SK-N-SH (cell line): ENCODE measurements at places on chromosomes 6 and 20. TPM values are rescaled to one million over a fixed set of nuclear protein-coding genes. Genes with fewer than 3 reads are reported as not detected.
A peak's percentile ranks its signal among the peaks of the same experiment; 100 is the strongest.

DNA sequence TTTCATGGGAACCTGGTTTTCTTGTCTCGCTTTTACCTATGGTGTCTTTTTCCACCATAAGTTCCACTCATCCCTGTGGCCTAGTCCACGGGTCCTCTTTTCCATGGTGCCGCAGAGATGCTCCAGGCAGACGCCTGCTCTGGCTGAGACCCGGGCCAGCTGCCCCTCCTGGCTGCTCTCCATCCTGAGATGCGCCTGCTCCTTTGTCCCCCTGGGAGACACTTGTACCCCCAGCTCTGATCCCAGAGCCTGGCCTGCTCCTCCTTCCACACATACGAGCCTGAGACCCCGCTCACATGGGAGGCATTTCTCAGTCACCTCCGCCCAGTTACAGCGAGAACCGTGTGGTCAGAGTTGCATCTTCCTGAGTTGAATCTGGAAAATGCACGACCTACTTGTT, 29.6 kb downstream of the RNASET2 start:
- DNase-seq, result no peak

DNA sequence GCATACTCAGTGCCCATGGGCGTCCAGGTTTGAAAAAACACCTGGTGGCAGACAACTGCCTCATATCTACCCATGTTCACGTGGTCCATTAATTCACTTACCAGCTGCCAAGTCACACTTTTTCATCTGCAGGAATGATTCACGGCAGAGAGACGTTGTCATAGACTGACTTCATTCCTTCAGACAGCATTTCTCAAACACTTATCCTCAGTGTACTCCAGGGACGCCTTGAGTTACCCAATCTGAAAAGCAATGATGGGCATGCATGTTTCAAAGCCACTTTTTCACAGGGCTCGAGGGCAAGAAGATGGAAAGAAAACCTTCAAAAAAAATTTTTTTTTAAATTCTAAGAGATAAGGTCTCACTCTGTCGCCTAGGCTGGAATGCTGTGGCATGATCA, 6.0 kb downstream of the MMP24OS start:
- no peak for DNase-seq

GPLD1 gene
- 0.94 and 1.5 TPM in 2 replicates for polyA plus RNA-seq

DNA sequence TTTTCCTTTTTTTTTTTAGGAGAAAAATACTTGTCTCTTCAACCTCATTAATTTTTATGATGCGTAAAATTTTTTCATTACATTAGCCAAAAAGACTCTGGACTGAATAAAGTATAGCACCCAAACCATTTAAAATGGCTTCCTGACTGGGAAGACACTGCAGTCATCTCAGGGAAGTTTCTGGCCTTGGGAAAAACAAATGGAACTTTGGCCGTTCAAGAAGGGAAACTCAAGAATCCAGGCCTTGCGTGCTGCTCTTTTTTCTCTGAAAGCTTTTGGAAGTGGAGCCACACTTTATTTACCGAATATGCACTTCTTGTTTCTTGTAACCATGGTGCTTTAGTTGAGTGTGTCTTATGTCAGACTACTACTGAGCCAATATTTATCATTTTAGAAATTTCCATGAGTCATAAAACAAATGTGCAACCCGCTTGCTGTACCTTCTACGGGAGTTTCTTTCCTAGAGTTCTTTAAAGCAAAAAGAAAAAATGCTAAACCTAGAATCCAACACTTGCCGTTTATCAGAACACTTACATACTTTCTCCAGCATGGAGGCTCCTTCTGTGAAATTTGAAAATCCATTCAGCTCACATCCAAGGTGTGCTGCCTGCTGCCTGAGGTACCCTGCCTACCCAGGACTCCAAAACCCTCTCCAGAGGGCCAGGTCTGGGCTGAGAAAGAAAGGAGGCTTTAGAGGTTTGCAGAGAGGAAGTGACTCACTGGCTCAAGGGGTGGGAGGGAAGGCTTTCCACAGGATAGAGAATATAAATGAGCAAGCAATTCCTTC, 11.5 kb upstream of the DSTN start:
- DNase-seq, result no peak

DNA sequence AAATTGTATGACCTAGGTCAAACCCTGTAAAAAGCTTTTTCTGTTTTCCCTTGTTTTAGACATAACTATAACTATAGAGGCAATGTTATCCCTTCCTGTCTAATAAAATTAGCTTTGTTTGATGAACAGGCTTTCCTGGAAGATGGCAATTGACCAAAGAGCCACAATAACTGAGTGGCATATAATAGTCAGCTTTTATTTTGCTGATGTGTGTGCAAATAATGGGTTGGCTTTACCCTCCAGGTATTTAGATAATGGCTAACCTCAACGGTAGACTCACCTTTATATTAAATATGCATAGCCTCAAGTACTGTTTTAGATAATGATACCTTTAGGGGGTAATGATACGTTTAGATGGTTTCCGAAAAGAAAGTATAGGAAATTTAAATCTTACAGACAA, 15.0 kb downstream of the TBXT start:
- DNase-seq, result no peak

DNA sequence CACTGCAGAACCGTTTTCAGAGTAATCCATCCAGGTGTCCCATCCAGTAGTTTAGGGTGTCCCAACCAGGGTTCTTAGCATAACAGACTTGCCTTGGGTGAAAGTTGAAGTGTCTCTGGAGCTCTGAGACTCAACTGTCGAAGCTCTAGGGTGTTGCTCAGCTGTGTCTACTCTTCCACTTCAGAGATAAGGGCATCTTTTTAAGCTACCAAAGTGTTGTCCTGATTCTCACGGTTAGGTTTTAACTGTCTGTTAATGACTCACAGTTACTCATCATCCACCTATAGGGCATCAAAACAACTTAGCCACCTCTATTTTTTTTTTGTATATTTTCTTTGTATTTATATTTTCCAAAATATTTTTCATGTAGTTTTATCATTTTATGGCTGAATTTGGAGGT, 36.9 kb upstream of the TBX18 start:
- no peak for DNase-seq

DNA sequence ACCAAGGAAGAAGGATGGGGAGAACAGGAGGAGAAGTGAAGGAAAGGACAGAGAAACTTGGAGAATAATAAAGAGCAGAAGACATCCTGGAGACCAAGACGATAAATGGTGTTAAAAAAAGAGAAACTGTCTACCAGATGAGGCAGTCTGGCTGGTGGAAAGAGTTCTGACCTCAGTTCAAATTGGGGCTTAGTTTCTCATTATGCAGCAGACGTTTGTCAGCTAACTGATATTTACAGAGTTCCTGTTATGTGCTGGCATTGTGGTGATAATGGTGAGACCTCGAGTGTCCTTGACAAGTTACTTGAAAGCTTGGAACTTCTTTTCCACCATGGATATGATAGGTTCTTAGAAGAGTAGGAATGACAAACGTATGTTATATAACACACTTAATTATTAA, 142.7 kb downstream of the LRRC1 start:
- DNase-seq, result no peak

HLA-C gene
- 390 and 434 TPM in 2 replicates for polyA plus RNA-seq

VWA7 gene
- polyA plus RNA-seq, result 0.45 and 0.56 TPM in 2 replicates

EPB41L1 gene
- 20.7 and 26.1 TPM in 2 replicates for polyA plus RNA-seq

VIP gene
- 2.5 and 4.8 TPM in 2 replicates for polyA plus RNA-seq

- DNase-seq, result no peak
Measured at GRCh38 chr20:3400260-3401155, 7.0 kb downstream of the DNAAF9 start.

DNA sequence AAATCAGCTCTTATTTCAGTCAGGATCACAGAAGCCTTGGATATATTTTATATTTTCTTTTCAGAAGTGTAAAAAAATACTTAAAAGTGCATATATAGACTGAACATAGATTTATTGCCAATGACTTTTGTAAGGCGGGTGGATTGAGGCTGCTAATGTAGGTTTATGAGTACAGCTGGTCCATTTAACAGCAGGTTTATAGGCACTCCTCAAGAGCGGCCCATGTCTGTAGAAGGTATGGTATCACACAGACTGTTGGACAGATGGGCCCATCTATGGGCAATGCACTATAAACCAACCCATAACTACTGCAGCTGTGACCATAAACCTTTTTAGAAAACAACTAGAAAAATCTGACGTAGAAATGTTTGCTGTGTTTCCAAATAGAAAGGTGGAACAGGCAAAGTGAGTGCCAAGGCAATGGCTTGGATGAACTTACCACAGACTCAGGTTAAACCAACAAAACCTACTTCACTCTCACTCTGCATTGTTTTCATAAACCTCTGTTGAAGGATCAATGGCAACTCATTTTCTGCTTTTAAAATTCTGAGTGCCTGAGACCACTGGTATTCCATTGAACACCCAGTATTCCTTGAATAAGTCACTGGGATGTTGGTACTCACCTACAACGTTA, 170.6 kb upstream of the EYA4 start:
- no peak for DNase-seq

- DNase-seq, result peak; percentile 30
Measured at GRCh38 chr6:166032366-166033200, 135.1 kb downstream of the TBXT start.

ULBP2 gene
- polyA plus RNA-seq, result 5.0 and 5.3 TPM in 2 replicates

GRCh38 chr6:85163156-85164080, 286.5 kb upstream of the NT5E start:
- DNase-seq, result no peak

DNA sequence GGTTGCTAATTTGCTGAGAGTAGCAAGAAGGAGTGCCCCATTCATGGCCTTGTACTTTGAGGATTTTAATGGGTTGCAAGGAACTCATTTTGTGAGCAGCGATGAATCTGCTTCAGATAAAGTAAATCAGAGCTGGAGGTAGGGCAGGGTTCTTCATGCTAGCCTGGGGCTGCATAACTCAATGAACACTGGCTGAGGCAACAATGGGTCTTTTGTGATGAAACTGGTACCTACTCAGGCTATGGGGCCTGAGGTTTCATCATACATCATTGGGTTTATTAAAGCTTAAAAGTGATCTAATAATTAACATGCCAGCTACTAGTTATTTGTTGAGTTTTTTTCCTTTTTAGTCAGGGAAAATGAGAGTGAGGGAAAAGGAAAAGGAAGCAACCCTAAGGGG, 106.9 kb downstream of the FAM50B start:
- DNase-seq, result no peak

TPD52L2 gene
- polyA plus RNA-seq, result 137 and 161 TPM in 2 replicates

SOBP gene
- polyA plus RNA-seq, result 0.21 and 0.61 TPM in 2 replicates

- no peak for DNase-seq
Measured at GRCh38 chr20:35238170-35238569, 11.7 kb downstream of the MMP24 start.

GRCh38 chr20:36644032-36644705, 1.8 kb downstream of the SLA2 start:
- DNase-seq, result no peak

CAP2 gene
- 8.5 and 10.0 TPM in 2 replicates for polyA plus RNA-seq

TINAG gene
- 0.13 and 0.29 TPM in 2 replicates for polyA plus RNA-seq

- no peak for DNase-seq
Measured at GRCh38 chr6:109879521-109879920, 98.6 kb upstream of the GPR6 start.

CFB gene
- polyA plus RNA-seq, result 42.1 and 64.4 TPM in 2 replicates

GRCh38 chr6:25511376-25511775, 140.6 kb upstream of the SCGN start:
- no peak for DNase-seq

KCNB1 gene
- 0.82 and 1.1 TPM in 2 replicates for polyA plus RNA-seq

C20orf141 gene
- 1.1 and 1.2 TPM in 2 replicates for polyA plus RNA-seq
